ENCODE measurements at places on chromosomes 5 and 9. TPM values are rescaled to one million over a fixed set of nuclear protein-coding genes. Genes with fewer than 3 reads are reported as not detected.

DNA sequence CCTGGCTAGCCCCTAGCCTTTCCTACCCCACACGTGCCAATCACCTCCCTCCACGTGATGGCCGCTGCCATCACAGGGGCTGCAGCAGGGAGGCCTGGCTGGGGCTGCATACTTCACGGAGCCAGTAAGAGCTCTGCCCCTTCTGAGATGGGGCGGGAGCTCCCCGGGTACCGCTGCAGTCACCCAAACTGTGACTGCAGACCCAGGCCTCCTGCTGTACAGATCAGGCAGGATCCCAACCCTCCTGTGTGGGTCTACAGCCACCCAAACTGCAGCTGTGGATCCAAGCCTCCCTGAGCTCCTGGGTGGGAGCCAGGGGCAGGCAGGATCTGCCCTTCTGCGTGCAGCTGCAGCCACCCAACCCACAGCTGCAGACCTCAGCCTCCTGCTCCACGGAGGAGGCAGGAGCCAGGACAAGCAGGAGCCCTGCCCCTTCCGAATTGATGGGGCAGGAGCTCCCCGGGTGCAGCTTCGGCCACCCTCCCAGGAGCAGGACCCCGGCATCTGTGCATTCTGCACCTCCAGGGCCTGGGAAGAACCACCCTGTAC is 3.2 kb upstream of the BTNL9 start:
- no peak for DNase-seq

GRCh38 chr9:86020731-86021130 is 78.6 kb downstream of the GOLM1 start:
- DNase-seq: no peak

DNA sequence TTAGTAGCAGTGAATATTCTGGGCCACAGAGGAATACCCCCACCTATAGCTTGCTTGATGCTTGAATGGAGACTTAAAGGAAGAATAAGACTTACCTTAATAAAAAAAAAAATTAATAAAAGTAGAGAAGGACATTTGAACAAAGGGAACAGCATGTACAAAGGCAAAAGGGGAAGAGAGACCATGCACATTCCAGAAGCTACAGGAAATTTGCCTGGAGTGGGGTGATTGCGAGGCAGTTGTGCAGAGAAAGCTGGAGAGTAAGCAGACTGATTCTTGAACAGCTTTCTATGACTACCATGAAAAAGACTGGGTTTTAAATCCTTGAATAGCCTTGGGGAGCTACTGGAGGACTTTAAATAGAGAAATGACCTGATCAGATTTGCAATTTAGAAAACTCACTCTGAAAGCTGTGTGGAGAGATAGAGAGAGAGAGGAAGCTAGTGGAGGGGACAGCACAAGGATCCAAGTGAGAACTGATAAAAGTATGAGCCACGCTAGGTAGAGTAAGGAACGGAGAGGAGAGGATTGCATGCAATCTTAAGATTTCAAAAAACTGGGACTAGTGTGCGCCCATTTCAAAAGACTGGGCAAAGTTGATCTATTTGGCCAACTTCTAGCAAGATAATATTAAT is 12.5 kb upstream of the SSBP2 start:
- DNase-seq: no peak

- no peak for DNase-seq
Observed at GRCh38 chr5:8288334-8288733, 419.4 kb downstream of the MTRR start.

The SPATA6L gene
- not detected for total RNA-seq

The C9orf72 gene
- total RNA-seq: 6.4 TPM
